ENCODE measurements at places on chromosomes 12 and 14.

- DNase-seq = peak; percentile 50
Observed at GRCh38 chr12:87155621-87156020, 873.6 kb downstream of the C12orf50 start.

GRCh38 chr12:104877103-104877705 is 80.9 kb downstream of the SLC41A2 start:
- DNase-seq = peak; percentile 20

DNA sequence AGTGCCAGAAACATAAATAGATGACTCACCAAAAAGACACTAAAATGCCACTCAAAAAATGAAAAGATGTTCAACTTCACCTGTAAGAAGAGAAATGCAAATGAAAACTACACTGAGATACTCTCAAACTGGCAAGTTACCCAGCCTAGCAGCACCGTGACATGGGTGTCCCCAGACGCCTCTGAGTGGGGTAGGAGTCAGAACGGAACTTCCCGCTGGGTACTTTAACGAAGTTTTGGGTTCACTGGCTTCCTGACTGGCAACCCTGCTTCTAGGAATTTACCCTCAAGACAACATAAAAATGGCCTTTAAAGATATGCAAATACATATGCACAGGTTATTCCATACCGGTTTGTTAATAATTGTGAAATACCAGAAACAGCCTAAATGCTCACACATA is 52.6 kb downstream of the RIMBP2 start:
- no peak for DNase-seq

DNA sequence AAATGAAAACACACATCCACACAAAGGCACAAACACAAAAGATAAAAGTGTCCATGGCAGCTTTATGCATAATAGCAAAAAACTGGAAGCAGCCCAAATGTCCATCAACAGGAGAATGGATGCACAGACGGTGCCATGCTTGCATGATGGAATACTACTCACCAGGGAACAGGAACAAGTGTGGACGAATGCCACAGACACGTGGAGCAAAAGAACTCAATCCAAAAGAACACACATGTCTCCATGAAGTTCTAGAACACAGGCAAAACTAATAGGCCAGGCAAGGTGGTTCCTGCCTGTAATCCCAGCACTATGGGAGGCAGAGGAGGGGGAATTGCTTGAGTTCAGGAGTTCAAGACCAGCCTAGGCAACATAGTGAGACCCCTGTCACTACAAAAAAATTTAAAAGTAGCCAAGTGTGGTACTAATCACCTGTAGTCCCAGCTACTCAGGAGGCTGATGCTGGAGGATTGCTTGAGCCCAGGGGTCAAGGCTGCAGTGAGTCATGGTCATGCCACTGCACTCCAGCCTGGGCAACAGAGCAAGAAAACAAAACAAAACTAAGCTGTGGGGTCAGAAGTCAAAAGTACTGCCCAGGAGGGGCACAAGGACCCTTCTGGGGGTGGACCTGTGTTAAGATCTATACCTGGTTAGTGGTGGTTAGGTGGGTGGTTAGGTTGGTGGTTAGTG is 7.3 kb upstream of the TMEM119 start:
- no peak for DNase-seq

- no peak for DNase-seq
Observed at GRCh38 chr12:89461190-89461589, 63.4 kb downstream of the GALNT4 start.

GRCh38 chr12:79982086-79983062 is 47.5 kb upstream of the PPP1R12A start:
- no peak for DNase-seq

- peak; percentile 95 for DNase-seq
Observed at GRCh38 chr12:66550626-66551025, 128.2 kb downstream of the GRIP1 start.

GRCh38 chr14:60723116-60723906 is 840 bp downstream of the SIX4 start:
- DNase-seq = peak; percentile 22

GRCh38 chr12:121955258-121956237 is 37.2 kb downstream of the CFAP251 start:
- DNase-seq = no peak

DNA sequence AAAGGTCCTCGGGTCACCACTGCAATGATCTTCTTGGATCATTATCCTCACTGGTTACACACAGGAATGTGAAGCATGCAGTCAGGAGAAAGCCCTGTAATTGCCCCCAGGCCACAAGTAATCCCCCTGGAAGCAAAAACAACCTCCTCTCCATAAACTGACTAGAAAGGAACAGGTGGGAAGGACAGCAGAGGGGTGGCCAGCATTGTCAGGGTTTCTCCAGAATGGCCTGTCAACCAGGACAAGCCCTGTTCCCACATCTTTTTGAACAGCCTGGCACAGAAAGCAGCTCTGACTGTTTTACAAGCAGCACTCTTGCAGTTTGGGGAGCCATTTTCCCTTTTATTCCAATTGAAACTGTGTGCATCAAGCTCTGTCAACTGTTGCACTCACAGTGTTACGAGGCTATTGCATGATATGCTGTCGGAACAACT is 36.1 kb downstream of the TMCC3 start:
- peak; percentile 37 for DNase-seq

DNA sequence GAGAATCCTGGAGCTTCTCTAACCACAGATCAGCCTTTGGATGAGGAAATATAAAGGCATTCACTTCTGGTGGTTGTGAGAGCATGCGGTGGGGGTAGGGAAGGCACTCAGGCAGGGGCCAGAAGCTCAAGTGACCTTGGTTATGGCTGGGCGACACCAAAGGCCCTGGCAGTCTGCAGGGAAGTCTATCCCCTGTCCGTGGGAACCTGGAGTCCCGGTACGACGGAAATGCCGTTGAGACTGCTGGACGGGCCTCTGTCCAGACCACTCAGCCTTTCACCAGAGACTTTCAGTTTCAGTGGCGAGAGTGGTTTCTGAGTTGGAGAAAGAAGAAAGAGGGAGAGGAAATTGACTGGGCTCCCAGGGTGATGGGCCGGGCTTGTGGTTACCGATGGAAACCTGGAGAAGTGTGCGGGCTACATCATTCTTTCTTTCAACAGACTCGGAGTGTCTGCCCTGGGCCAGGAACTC is 20.9 kb downstream of the ISCA2 start:
- DNase-seq = no peak

- DNase-seq = no peak
Observed at GRCh38 chr14:70257526-70257925, 68.8 kb upstream of the SLC8A3 start.

DNA sequence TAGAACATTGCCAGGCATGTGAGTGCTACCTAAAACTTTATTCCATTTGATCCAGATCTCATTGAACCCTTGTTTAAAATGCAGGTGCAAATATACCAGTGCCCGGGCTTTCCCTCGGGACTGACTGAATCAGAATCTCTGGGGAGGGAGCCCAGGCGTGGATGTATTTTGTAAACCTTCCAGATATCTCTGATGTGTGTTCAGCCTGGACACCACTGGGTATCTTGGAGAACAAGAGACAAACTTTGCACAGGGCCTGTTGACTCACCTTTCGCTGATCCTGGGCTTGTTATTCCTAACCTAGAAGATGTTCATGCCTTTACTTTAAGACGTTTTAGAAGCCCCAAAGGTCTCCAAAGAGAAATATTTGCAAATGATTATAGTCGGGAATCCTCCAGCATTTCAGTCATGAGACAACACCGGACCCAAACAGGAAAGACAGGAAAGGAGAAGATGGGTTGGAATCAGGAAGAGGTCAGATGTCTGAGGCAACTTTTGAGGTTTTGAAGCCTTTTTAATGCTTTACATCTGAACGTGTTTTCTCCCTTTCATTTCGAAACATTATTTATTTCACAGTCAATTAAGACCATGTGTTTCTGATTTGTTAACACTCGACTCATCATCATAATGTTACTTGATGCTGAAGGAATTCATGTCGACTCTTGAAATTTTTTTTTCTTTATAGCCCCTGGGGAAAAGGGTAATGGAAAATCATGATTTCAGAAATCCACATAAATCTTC is 118.6 kb downstream of the PLXNC1 start:
- DNase-seq = no peak

GRCh38 chr12:31521964-31522363 is 69.0 kb downstream of the DENND5B start:
- DNase-seq = no peak

- peak; percentile 58 for DNase-seq
Observed at GRCh38 chr12:85260896-85261295, 19.1 kb upstream of the ALX1 start.

DNA sequence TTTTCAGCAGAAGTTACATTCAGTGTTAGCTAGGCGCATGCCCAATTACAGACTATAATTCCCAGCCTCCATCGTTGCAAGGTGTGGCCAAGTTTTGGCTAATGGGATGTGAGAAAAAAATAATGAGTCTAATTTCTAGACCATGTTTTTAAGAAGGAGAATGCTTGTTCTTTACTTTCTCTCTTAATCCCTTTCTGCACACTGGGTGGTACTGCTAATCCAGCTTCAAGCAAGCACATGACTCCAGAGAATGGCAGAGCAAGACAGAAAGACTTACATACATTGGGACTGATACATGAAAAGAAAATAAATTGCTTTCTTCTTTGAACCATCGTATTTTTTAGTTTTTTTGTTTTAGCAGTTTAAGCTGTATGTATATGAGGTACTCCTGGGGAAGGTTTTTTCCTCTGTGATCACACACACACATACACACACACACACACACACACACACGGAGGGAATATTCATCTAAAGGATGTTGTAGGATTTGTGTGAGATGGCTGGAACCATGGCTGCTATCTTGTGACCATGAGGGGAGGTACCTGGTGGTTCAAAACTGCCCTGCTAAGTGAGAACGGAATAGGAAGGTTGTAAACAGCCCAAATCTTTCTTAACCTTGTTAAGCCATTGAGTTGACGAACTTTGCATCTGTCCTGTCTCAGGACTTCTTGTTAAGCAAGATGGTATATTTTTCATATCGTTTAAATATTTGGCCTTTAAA is 34.3 kb upstream of the LTA4H start:
- no peak for DNase-seq

- DNase-seq = no peak
Observed at GRCh38 chr14:72740966-72741825, 152.7 kb downstream of the DPF3 start.

GRCh38 chr14:87994974-87995373 is 2.0 kb upstream of the GALC start:
- DNase-seq = no peak

- DNase-seq = no peak
Observed at GRCh38 chr12:89267404-89267803, 84.9 kb downstream of the DUSP6 start.

DNA sequence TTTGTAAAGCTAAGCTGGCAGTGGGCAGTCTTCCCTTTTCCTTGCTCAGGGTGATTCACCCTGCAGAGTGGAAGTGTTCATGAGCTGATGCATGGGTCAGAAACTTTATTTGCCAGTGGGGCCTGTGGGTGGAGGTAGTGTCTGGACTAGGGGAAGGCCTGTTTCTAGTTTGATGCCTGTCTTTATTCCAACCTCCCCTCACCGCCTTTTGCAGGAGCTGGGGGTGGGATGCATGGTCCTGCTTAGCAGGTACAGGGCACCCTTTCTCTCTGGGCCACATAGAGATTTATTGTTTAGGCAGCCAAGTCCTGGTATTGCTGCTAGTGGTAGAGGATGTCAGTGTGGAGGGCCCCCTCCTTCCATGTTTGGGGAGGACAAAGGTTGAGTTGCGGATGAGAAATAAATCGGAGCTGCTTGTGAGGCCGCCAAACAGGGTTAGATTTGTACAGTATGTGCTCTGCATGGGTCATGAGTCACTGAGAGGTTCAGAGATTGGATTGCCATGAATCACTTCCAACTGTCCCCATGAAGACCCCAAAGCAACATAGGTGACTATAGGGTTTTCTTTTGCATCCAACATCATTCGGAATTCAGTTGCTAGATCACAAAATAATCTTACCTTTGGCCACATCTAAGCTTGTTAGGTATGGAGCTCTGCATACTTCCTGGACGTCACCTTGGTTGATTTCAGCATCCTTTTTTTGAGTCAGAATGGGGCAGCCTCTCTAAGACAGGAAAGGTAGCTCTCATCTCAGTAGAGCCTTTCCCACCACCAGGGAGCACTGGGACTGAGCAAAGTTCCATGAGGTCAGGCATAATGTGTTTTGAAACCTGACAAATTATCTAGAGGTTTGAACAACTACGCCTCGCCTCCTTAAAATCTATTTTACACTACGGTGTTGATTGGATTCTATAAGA is 8.8 kb downstream of the SMOC1 start:
- no peak for DNase-seq

DNA sequence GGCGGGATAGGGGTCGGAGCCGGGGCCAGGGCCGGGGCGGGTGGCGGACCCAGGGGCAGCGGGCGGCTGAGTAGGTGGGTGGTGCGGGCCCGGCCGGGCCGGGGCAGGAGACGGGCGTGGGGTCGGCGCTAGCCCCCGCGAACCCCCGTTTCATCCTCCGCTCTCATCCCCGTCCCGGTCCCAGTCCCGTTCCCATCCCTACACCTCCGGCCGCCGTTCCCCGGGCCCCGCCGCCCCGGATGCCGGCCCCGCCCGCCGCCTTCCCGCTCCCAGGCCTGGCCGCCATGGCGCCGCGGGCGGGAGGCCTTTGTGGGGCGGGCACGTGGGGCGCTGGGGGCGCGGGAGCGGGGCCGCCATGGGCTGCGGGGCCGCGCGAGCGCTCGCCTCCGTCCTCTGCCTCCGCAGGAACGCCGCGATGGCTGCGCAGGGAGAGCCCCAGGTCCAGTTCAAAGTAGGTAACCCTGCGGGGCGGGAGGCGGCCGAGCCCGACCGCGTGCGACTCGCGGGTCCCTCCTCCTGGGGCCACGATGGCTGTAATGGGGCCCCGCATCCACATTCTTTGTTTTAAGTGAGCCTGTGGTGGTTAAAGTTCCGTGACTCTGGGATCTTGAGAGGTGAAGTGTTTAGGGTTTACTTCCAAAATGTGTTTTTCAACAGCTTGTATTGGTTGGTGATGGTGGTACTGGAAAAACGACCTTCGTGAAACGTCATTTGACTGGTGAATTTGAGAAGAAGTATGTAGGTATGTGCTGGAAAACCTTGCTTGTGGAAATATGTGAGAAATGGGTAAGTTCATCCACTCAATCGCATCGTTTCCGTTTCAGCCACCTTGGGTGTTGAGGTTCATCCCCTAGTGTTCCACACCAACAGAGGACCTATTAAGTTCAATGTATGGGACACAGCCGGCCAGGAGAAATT is 572 bp downstream of the RAN start:
- DNase-seq = no peak

GRCh38 chr14:98959958-98960616 is 311.9 kb downstream of the BCL11B start:
- no peak for DNase-seq

DNA sequence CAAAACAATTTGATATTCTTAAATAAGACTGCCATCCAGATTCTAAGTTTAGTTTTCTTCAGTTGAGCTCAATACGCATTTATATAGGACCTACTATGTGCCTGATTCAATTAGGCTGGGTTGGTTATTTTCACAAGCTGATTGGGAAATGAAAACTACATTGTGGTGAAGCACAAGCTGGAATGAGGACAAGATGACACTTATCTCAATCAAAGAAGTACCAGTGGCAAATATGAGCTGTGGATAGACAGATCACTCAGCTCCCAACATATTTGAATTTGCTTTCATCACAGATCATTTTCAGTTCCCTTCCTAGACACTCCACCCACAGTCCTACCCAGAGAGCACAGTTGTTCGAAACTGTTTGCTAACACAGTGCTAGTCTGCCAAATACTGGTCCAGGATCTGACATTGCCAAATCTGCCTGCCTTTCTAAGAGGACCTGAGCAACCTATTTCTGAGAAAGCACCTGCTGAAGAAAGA is 74.7 kb downstream of the LLPH start:
- no peak for DNase-seq

GRCh38 chr12:39272871-39273655 is 169.9 kb downstream of the KIF21A start:
- DNase-seq = peak; percentile 16

- DNase-seq = no peak
Observed at GRCh38 chr12:22808860-22809259, 183.9 kb downstream of the ETNK1 start.

All from NCI-H226 (cell line).